ENCODE measurements at places on chromosomes 16 and 17.

- DNase-seq, result no peak
These were observed 384.3 kb upstream of the PSMD7 start for GRCh38 chr16:73912281-73912680.

- DNase-seq, result peak; percentile 30
These were observed 22.5 kb downstream of the DNAI2 start for GRCh38 chr17:74296548-74296936.

DNA sequence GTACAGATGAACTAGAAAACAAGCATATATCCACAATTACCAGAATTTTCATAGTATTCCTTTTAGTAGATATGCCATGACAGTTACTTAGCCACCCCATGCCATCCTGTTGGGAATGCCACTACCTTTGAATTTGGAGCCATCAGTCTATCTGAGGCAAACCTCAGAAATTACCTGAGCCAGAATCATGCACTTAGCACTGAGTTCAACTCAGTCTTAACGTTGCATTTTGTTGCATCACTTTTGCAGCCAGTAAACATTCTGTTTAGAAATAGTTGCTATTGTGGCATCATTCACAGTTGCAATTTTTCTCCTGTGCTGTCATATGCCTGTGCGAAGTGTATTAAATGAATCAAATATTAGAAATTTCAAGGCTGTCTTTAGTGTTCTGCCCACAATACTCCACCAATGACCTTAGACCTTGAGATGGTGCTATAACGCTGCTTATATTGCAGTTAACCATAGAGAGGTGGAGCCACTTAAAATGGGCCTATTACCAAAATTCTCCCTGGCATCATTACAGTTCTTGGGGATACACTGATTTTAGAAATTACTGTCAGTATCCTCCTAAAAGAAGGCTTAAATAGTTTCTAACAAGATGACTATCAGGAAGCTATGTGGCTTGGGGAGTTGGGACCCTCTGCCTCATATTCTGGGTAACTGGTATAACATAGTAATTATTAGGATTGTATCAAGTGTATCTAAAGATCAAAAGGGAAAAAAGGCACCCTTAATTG lies 11.1 kb downstream of the PTRH2 start:
- no peak for DNase-seq

GRCh38 chr17:18371455-18371854 lies 6.1 kb upstream of the EVPLL start:
- no peak for DNase-seq
